ENCODE measurements at places on chromosomes 13 and 19. TPM values are rescaled to one million over a fixed set of nuclear protein-coding genes. Genes with fewer than 3 reads are reported as not detected.

IRGC gene
- total RNA-seq: not detected

TTYH1 gene
- 5.1 TPM for total RNA-seq

KLHL1 gene
- under 0.01 TPM for total RNA-seq

RNF113B gene
- not detected for total RNA-seq

MARK4 gene
- total RNA-seq: 34.0 TPM

IRF3 gene
- 38.8 TPM for total RNA-seq

CATSPERD gene
- total RNA-seq: not detected

ZIC5 gene
- not detected for total RNA-seq

DCT gene
- total RNA-seq: 0.78 TPM

DNA sequence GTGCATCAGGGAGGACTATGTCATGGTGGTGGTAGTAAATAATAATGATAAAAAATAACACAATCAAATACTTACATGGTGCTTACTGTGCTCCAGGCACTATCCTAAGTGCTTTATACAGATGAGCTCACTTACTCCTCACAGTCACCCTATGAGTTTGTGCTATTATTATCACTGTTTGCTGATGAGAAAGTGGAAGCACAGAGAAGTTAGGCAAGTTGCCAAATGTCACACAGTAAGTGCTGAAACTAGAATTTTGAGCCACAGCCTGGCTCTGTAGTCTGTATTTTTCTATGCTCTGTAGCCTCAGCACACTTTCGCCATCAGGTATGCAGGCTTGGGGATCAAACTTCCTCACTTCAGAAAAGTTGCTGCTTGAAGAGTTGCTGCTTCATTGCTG, 46.6 kb downstream of the HTR2A start:
- no peak overlapping the region for H3K27ac ChIP-seq
- H3K4me1 ChIP-seq: no peaks in the 10 kb centered on the region
- DNase-seq: no peak
- no peak overlapping the region for H3K4me3 ChIP-seq
- H3K27me3 ChIP-seq: no peaks in the 10 kb centered on the region

GRCh38 chr13:39956036-39956435, 300.6 kb downstream of the COG6 start:
- H3K27me3 ChIP-seq: no peaks in the 10 kb centered on the region
- peaks cover 11% of the 10 kb centered on the region for H3K4me1 ChIP-seq
- H3K36me3 ChIP-seq: no peaks in the 10 kb centered on the region
- H3K4me3 ChIP-seq: no peak overlapping the region
- no peak overlapping the region for H3K27ac ChIP-seq
- DNase-seq: no peak

DNA sequence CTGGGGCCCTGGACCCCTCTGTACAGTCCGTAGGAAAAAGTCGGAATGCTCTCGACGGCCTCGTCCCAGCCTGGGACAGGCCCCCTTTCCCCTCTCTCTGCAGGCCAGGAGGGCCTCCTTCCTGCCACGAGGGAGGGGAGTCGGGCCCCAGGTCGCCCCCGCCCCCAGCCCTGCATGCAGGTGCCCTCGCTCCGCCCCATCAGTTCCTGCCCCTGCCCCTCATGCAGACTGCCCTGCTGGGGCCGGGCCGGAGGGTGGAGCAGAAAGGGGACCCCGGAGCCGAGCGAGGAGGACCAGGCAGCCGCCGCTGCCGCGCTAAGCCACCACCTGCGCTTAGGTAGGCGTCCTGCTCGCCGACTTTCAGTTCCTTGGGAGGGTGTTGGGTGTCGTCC, 7.3 kb downstream of the LYL1 start:
- H3K4me1 ChIP-seq: peaks cover 76% of the 10 kb centered on the region
- H3K36me3 ChIP-seq: peaks cover 22% of the 10 kb centered on the region
- peak overlapping the region; percentile 41 for H3K4me3 ChIP-seq
- peak overlapping the region; percentile 79 for H3K27ac ChIP-seq

- H3K27me3 ChIP-seq: no peaks in the 10 kb centered on the region
- H3K4me1 ChIP-seq: no peaks in the 10 kb centered on the region
- DNase-seq: no peak
- H3K27ac ChIP-seq: no peak overlapping the region
Observed at GRCh38 chr13:100297413-100297812, 208.5 kb downstream of the PCCA start.

DNA sequence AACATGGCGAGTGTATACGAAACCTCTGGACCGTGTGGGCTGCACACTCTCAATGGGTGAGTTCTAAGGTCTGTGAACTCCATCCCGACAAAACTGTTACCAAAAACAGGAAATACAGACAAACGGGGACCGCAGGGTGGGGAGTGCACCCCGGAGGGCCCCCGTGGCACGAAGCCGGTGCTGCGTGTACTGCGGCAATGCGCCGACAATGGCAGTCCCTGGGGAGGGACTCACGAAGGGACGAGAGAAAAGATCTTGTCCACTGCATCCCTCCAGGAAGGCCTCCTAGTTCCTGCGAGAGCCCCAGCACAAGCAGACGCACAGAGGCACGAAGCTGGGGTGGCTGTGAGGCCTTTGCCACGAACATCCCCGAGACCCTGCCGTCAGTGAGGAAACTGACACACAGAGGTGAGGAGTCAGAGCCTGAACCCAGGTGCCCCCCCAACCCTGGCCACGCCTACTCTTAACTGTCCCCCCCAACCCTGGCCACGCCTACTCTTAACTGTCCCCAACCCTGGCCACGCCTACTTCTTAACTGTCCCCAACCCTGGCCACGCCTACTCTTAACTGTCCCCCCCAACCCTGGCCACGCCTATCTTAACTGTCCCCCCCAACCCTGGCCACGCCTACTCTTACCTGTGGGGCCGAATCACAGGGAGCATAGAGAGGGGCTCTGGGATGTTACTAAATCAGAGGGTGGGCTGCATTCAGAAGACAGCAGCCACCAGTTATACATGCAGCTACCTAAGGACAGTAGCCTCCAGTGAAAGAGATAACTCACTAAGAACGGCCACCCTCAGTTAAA, 4.2 kb downstream of the MED16 start:
- DNase-seq: no peak
- peaks cover 70% of the 10 kb centered on the region for H3K36me3 ChIP-seq

DNA sequence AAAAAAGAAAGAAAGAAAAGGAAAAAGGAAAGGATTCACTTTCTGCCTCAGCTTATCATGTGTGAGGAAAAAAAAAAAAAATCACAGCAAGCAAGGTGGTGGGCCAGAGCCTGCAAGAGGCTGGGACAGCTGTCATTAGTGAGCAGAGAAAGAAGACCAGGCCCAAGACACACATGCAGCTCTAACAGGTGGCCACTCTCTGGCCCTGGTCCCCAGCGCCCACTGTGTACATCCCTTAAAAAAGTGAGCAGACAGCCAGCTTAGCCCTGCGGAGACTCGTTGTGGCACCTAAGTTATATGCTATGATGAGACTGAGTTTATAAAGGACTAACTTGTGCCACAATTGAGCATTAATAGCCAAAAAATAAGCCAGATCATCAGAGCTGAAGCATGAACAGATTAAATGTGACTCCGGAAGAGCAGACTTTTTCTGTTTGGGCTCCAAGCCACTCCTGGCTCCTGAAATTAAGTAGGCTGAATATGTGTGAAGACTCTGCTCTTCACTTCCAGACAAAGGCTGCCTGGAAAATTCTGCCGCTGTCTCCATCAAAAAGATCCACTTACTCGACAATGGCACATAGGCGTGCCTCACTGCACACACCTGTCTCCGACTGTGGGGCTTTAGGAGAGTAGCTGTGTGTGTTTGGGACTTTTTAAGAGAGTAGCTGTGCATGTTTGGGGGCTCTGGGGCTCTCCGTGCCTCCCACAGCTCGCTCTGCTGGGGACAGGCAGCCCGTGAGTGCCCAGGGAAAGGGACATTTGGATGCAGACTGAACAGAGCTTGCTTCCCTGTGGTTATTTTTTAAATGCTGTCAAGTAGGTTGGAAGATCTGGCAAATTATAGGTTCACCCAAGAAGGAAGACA, 55.0 kb downstream of the LATS2 start:
- peak overlapping the region; percentile 59 for H3K27ac ChIP-seq
- peaks cover 2% of the 10 kb centered on the region for H3K36me3 ChIP-seq
- H3K4me1 ChIP-seq: peaks cover 61% of the 10 kb centered on the region
- no peak for DNase-seq

- no peak overlapping the region for H3K27ac ChIP-seq
- no peak for DNase-seq
- H3K27me3 ChIP-seq: no peaks in the 10 kb centered on the region
- no peaks in the 10 kb centered on the region for H3K4me1 ChIP-seq
- no peak overlapping the region for H3K4me3 ChIP-seq
Observed at GRCh38 chr19:49243129-49243528, 81.9 kb downstream of the SLC6A16 start.

GRCh38 chr13:113916330-113916815, 52.5 kb upstream of the GAS6 start:
- H3K27me3 ChIP-seq: peaks cover 6% of the 10 kb centered on the region
- H3K27ac ChIP-seq: no peak overlapping the region
- H3K4me3 ChIP-seq: no peak overlapping the region
- H3K4me1 ChIP-seq: peaks cover 28% of the 10 kb centered on the region
- DNase-seq: peak; percentile 70

DNA sequence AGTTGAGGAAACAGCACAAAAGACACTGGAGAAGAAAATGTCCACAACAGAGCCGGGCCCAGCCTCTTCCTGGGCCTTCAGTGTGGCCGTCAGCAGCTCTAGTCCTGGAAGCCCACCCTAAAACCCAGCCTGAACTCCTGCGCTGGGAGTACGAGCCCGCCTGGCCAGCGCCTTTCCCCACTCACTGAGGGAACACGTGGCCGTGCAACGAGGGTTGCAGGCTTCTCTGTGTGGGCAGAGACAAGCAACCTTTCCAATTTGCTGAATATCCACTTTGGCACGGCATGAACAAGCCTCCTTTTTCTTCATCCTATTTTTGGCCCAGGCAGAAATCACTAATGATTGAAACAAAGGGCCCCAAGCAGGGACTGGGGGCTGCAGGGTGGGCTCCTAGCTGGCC, 89.2 kb downstream of the CRYL1 start:
- H3K4me3 ChIP-seq: no peak overlapping the region
- H3K36me3 ChIP-seq: no peaks in the 10 kb centered on the region
- no peaks in the 10 kb centered on the region for H3K27me3 ChIP-seq

- H3K27me3 ChIP-seq: no peaks in the 10 kb centered on the region
- peaks cover 74% of the 10 kb centered on the region for H3K36me3 ChIP-seq
- no peak for DNase-seq
- no peak overlapping the region for H3K4me3 ChIP-seq
Observed at GRCh38 chr19:44660081-44660480, 11.2 kb upstream of the CEACAM19 start.

DNA sequence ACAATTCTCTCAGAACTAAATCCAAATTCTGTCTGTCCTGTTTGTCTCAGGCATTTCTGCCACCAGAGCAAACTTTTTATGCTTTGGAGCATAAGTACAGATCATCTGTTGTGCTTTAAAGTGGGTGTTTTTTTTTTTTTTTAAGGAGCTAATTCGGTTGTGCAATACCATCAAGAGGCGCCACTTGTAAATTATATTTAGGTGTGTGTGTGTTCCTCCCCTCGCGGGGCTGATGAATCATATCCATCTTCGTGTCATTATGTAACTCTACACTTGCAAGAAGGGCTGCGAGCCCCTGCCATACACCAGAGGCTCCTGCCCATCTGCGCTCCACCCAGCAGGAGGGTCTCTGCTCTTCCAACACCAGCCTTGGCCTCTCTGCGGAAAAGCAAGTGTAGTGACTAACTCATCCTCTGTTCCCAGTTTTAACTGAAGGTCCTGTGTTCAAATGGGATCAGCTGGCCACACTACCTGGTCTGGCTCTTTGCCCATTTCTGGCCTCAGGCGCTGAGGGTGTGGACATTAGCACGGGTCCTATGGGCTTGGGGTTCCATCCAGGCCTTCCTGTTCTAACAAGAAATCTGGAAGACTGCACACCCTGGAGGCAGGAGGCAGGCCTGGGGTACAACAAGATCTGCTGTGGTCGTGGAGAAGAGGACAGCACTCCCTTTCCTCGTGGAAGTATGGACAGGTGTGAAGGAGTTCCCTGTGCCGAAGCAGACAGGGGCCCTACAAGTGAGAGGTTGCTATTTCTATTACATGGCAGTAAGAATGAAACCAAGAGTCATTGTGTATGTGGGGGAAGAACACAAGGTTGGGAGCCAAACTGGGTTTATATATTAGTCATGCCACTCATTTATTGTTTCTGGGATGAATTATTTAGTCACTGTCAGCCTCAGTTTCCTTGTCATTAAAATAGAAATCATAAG, 96.1 kb upstream of the MBNL2 start:
- no peaks in the 10 kb centered on the region for H3K27me3 ChIP-seq
- no peaks in the 10 kb centered on the region for H3K36me3 ChIP-seq
- no peak overlapping the region for H3K4me3 ChIP-seq
- DNase-seq: no peak
- peaks cover 51% of the 10 kb centered on the region for H3K4me1 ChIP-seq

DNA sequence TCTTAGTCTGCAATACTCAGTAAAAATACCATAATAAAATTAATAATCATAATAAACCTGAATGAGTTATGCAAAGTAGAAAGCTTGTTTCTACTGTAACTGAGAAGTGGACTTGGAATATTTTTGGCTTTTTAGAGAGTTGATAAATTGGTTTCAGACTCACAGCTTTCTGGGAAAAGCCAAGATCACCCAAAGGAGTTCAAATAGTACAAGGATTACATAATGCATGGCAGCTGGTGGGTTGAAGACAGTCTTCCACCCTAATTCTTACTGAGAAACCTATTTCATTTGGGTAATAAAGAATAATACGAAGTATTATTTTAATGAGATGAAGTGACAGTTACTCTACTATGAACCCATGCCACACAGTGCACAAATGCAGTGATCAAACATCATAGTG, 139.4 kb upstream of the KLF12 start:
- H3K27me3 ChIP-seq: no peaks in the 10 kb centered on the region
- no peak overlapping the region for H3K27ac ChIP-seq
- H3K4me3 ChIP-seq: no peak overlapping the region
- DNase-seq: no peak
- H3K4me1 ChIP-seq: no peaks in the 10 kb centered on the region

- H3K4me3 ChIP-seq: no peak overlapping the region
- peaks cover 18% of the 10 kb centered on the region for H3K4me1 ChIP-seq
- no peaks in the 10 kb centered on the region for H3K27me3 ChIP-seq
- H3K27ac ChIP-seq: peak overlapping the region; percentile 81
- H3K36me3 ChIP-seq: peaks cover 76% of the 10 kb centered on the region
Observed at GRCh38 chr19:1373534-1374249, 10.0 kb upstream of the NDUFS7 start.

DNA sequence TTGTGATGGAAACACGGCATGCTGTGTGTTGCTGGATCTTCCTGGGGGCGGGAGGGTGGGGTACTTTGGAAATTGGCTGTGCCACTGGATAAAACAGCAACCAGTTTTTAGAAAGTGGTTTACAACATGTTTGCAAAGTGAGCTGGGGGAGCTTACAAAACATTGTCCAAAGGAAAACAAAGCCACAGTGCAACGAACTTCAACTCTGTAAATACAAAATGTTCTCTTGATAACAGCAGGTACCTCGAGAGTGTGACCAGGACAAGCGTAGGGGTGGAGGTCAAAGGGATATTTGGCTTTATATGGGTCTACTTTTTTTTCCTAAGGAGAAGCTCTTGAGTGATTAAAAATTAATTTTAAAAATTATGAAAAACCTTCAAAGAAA, 2.5 kb downstream of the IGSF23 start:
- no peak for DNase-seq
- no peaks in the 10 kb centered on the region for H3K4me1 ChIP-seq
- H3K4me3 ChIP-seq: no peak overlapping the region
- peaks cover 5% of the 10 kb centered on the region for H3K27me3 ChIP-seq
- H3K27ac ChIP-seq: no peak overlapping the region
